ENCODE measurements at places on chromosomes 5 and 9.

DNA sequence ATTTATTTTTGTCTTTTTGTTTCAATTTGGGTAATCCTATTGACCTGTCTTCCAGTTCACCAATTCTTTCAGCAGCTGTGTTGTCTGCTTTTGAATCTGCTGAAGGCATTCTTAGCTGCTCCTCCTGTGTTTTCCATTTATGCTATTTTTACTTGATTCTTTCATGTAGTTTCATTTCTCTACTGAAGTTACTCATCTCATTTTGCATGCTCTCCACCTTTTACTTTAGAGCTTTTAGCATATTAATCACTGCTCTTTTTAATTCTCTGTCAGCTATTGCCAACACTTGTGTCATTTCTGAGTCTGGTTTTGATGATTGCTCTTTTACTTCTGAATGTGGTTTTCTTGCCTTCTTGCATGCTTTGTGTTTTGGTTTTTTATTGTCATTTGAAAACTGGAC is 496.0 kb upstream of the CLINT1 start:
- no peak for DNase-seq

GRCh38 chr5:73117088-73117740 is 3.2 kb upstream of the TMEM171 start:
- no peak for DNase-seq

DNA sequence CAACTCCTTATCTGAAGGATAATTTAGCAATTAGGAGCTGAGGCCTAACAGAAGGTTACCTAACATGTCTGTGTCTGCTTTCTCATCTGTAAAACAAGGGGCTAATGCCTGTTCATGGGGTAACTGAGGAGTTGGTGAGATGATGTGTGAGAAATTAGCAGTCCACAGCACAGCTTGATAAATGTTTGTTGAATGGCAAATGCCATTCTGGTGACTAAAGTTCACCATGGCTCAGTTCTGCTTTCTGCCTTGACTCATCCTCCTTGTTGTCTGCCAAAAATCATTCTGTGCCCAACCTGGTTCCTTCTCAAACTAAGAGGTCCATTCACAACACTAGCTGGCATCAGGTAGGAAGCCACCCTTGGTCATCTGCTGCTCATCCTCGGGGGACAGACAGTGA is 552.0 kb upstream of the KLF4 start:
- DNase-seq = peak; percentile 69

DNA sequence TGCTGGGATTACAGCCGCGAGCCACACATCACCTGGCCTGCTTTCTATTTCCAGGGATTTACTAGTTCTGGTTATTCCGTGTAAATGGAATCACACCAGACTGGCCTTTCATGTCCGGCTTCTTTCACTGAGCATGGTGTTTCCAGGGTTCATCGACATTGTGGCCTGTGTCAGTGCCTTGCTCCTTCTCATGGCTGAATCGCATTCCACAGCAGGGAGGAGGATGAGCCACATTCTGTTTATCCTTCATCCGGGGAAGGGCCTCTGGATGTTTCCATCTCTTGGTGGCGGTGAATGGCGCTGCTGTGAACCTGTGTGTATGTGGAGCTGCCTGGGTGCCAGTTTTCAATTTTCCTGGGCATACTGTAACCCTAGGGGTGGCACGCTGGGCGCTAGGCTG is 58.7 kb upstream of the RNU6ATAC start:
- peak; percentile 28 for DNase-seq

DNA sequence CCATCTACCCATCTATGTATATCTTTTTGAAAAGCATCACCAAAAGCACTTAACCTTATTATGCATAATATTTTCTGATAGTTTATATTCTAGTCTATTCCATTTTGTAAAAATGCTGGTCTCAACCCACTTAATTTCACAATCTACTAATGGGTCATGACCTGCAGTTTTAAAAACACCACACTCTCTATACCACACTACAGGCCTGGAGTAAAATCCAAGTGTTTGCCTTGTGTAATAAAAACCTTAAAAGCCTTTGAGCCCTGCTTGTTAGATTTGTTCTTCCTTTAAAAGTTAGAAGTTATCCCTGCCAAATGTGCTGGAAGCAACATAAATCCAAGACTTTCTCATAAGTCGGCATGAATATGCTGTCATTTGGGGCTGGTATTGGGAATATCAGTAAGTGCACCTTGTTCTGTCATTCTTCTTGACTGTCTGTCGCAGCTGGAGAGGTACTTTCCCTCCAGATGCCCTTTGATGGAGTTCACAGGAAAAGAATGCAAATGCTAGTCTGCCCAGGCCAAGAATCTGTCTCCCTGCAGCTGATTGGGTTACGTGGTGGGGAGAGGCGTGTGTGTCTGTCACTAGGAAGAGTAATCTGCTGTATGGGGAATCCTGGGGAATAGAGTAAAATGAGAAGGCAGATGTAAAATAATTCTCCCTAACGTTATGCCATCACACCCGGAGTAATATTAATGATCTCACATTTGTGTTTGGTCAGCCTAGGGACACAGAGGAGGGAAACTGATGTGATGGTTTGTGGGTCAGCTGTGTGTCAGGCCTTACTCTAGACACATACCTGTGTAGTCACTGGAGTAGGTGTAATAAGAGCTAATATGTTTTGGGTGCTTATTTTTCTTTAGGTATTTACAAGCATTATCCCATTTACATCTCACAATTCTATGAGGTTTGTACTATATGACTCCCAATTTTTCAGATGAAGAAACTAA is 79.4 kb downstream of the ZNF366 start:
- DNase-seq = peak; percentile 49

DNA sequence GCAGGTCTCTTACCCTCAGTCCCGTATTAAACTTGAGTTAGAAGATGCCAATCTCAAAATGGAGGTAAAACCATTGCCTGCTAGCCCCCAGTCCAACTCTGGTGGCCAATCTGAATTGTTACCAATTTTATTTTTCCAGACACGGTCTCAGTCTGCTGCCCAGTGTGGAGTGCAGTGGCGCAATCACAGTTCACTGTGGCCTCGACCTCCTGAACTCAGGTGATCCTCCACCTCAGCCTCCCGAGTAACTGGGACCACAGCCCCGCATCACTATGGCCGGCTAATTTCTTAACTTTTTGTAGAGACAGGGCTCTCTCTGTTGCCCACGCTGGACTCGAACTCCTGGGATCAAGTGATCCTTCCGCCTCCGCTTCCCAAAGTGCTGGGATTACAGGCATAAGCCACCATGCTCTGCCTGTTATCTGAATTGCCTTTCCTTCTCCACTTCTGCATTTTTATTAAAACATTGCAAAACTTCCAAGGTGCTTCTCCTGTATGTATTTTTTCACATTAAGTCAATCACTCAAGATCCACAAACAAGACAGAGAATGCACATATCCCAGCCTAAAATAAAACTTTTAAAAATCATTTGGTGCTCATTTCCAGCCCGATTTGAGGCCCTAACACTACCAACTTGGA is 2.3 kb downstream of the FANCC start:
- no peak for DNase-seq

DNA sequence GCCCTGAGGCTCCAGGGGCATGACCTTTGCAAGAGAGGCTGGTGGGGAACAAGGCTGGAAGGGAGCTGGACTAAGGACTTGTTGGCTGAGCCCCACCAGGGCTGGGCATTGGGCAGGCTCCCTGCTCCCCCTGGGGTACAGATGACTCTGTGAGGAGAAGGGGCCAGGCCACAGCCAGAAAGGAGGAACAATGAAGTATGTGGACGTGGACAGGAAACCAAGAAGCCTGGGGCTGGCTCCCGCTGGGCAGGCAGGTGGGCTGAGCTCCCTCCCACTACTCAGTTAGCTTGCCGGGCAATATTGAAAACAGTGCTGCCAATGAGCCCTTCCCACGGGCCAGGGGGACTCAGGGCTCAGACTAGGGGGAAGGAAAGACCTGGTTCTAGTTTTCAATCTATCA is 66.1 kb upstream of the SPTLC1 start:
- no peak for DNase-seq

DNA sequence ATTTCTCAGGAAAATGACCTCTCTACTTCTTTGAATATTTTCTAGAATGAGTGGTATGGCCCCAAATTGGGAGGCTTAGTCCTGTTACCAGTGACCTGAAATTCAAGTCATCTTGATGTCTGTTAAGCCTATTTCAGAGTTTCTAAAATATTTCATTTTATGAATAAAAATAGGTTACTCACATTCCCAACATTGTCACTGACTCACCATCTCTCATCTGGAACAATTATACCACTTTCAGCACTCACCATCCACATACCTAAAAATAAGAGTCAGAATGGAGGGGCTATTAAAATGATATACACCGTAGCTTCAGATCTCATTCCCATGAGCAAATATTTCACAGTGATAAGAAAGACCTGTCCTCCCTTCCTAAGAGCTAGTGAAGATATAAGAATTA is 71.8 kb downstream of the KIAA1958 start:
- DNase-seq = peak; percentile 66
